Activated CD8-positive, alpha-beta memory T cell treated with anti-CD3 and anti-CD28 coated beads, Interleukin-2, amount 50 U/mL, for 48 hours (primary cell): ENCODE measurements at places on chromosomes 16 and 17.

DNA sequence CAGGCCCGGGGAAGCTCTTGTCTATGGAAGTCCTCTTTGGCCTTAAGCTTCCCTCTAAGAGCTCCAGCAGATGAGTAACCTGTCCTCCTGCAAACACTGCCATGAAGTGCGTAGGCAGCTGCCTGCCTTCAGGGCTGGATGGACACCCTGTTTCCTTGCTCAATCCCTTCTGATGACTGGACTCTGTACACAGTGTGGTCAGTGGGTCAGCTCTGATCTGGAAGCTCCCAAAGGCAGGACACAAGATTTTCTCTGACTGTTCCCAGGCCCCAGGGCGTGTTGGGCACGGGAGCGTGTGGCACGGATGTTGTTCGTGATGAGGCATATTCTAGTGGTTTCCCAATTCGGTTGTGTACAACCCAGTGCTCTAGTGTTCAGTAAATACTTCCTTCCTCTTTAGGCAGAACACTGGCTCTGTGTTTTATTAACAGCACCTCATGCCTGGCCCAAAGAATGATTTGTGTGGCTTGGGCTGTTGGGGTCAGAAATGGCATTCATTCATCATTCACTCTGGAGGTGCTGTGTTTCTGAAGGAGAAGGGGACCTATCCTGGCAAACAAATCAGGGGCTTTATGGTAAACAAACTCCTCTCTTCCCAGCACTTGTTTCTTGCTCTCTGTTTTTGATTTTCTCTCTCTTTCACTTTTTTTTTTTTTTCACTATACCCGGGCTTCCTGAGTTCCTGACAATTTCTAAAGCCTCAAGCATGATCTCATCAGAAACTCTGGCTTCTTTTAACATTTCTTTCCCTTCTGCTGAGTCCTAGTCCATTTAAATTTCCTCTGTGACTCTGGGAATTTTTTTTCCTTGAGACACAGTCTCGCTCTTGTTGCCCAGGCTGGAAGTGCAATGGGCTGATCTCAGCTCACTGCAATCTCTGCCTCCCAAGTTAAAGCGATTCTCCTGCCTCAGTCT, 12.0 kb upstream of the RNF157 start:
- DNase-seq: peak; percentile 68

- no peak for DNase-seq
Measured at GRCh38 chr16:25832291-25832690, 140.5 kb downstream of the HS3ST4 start.

GRCh38 chr16:675884-676564, 553 bp downstream of the RHBDL1 start:
- no peak for DNase-seq

- no peak for DNase-seq
Measured at GRCh38 chr17:75917917-75918445, 13.3 kb upstream of the MRPL38 start.

GRCh38 chr17:63930951-63931575, 1.1 kb downstream of the CD79B start:
- DNase-seq: peak; percentile 77

DNA sequence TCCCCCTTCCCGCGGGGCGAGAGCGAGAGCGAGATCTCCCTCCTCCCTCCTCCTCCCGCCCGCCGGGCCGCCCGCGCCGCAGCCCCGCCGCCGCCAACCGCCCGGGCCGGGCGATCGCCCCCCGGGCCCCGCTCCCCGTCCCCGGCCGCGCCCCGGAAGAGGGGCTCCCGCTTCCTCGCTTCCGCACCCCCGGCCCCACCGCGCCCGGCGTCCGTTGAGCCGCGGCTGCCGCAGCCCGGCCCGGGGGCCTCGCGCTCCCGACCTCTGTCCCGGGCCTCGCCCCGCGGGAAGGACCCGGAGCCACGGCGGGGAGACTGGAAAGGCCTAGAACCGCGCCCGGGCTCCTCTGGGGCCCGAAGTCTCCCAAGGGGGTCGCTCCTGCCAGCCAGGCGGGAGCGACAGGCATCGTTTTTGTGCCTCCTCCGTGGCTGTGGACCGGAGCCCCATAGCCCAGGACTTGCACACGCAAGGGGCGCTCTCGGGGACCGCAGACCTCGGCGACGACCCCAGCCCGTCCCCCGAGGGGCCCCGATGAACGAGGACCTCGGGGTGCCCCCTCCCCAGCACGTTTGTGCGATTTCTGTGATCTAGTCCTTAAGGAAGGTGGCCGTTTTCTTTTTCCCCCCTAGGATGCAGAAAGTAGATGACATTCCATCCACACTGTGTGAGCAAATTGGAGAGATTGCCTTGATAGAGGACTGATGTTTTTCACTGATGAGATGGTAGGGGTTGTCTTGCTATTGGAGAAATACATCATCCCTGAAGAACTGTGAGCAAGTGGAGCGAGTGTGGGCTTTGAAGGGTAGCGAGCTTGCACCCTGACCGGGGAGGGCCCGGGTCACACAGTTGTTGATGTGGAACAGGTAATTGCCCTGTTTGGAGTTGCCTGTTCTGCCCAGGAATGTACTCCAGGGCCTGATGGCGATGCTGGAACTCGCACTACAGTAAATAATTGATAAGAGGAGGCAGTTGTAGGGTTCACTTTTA, 611 bp downstream of the BANP start:
- no peak for DNase-seq

DNA sequence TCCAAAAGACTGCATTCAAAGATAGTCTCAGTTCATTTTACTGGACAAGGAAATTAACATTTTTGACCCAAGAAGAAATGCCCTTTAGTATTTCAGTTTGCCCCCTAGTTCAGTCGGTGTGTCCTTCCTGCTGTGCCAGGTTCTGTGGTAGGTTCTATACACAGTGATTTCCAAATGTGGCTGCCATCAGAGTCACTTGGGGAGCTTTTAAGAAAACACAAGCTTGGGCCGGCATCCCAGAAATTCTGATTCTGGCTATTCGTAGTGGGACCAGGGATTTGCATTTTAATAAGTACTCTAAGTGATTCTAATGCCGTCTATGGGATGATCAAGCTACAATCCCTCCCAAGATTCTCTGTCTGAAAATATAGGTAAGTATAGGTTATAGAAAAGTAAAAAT, 10.2 kb downstream of the RSPRY1 start:
- no peak for DNase-seq

DNA sequence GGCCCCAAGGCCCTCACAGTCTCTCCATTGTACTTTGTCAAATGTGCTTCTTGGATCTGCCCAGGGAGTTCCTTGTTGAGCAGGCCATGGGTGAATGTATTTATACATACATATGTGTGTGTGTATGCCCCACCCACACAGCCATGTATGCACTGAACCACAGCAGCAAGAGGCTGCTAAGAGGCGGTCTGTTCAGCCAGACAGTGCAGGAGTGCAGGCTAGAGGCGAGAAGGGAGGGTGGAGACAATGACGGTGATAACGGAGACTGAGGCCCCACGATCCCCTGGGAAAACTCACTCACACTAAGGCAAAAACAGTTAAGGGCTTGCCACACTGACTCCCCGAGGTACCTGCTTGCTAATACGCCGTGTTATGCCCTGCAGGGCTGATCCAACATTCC, 151.0 kb upstream of the CDC42EP4 start:
- no peak for DNase-seq

DNA sequence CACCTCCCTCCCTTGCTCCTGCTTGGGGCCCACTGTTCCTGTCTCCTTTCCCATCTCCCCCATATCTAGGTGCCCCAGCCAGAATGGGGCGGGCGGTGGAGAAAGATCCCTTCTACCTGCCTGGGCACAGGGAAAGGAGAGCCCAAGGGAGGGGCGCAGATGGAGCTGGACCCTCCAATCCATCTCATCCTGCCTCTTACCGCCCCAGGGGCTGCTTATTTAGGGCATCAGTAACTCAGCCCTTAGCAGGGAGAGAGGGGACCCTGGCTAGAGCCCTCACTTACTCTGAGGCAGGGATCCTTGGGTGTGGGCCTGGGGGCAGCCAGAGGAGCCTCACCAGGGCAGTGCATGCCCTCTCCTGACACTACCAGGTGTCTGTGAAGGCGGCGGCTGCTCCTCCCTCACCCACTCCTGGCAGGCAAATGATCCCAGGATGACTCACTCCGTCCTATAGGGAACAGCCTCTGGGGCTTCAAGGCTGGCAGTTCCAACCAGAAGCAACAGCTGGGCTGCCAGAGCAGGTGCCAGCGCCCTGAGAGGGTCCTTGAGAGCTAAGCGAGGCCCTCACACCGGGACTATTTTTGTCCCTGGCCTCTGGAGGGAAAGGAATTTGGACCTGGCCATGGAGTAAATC, 16.3 kb upstream of the BCAR1 start:
- no peak for DNase-seq

DNA sequence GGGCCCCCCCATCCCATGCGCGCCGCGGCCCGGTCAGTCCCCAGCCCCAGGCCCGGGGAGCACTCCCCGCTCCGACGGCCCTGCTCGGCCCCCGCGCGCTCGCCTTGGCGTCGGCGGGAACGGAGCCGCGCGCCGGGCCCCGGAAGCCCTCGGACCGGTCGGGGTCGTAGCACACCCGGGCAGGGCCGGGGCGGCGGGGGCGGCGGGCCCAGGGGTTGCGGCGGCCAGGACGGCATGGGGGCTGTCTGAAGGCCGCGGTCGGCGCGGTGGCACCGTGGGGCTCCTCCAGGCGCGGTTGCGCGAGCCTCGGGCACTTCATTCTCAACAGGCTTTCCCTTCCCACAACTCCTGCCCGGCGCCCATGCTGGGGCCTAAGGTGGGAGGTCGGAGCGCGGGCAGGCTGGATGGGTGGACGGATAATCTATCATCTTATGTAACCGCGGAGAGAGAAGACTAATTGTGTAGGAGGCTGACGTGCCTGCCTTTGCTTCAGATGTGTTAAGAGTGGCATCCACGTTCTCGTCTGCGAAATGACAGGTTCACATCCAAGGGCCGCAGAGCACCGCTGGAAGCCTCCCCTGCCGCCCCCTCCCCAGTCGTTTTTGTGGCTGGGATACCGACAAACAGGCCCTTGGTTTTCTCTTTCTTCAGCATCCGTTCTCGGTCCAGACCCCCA, 708 bp downstream of the BAIAP2 start:
- DNase-seq: peak; percentile 63

GRCh38 chr17:82213251-82214011, 789 bp upstream of the CCDC57 start:
- DNase-seq: peak; percentile 84

GRCh38 chr16:56681939-56682702, at the start of gene MT1X:
Gene MT1X (plus strand): TSS chr16:56682470. CDS start chr16:56682541, 71 bp downstream.
- DNase-seq: peak; percentile 95

DNA sequence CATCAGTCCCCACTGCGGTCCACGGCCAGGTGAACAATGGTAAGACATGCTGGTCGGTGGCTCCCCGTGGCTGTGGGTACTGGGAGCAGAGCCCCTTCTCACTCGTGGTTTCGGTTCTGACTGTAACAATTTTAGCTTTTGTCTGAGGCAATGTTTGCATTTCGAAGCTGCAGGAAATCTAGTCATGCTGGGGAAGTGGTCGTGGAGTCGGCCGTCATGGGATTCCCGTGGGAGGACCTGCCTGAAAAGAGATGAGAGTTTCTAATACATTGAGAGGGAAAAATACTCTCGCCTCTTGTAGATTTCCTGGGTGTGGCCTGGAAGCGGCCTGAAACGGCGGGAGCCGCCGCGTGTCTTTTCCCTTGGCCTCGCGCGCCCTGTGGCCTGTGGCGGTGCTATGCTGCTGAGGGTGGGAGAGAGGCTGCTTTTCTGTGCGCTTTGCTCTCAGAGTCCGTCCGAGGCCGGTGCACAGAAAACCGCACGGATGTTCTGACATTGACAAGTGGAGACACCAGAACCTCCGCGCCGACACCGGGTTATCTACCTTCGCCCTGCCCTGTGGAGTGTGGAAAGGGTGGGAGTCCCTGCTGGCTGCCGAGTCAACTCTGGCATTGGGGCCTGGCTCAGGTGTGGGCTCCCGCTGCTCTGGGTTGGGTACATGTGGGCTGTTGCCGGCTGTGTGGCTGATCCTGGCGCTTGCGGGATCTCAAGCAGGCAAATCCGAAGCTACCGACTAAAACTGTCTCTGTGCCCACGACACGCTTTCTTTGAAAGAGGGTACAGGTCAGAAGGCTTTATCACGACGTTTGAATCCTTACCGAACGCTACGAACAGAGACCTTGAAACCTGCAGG, 60.8 kb downstream of the WDR45B start:
- DNase-seq: no peak

GRCh38 chr16:13613165-13613564, 306.8 kb upstream of the ERCC4 start:
- DNase-seq: no peak

DNA sequence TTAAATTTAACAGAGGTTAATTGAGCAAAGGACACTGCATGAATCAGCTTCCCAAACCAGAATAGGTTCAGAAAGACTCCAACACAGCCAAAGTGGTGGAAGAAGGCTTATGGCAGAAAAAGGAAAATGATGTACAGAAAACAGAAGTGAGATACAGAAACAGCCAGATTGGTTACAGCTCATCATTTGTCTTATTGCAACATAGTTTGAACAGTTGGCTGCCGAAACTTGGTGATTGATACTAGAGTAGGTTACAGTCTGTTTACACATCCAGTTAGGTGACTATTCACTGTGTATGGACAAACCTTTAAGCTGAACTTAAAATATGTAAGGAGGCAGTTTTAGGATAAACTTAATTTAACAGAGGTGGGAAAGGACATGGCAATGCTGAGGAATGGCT, 18.3 kb downstream of the TMEM100 start:
- no peak for DNase-seq

GRCh38 chr16:72997141-72997542, 50.8 kb downstream of the ZFHX3 start:
- DNase-seq: no peak

- DNase-seq: peak; percentile 84
Measured at GRCh38 chr16:22297871-22298733, 893 bp downstream of the POLR3E start.

- no peak for DNase-seq
Measured at GRCh38 chr17:2427215-2427614, 26.4 kb upstream of the MNT start.

DNA sequence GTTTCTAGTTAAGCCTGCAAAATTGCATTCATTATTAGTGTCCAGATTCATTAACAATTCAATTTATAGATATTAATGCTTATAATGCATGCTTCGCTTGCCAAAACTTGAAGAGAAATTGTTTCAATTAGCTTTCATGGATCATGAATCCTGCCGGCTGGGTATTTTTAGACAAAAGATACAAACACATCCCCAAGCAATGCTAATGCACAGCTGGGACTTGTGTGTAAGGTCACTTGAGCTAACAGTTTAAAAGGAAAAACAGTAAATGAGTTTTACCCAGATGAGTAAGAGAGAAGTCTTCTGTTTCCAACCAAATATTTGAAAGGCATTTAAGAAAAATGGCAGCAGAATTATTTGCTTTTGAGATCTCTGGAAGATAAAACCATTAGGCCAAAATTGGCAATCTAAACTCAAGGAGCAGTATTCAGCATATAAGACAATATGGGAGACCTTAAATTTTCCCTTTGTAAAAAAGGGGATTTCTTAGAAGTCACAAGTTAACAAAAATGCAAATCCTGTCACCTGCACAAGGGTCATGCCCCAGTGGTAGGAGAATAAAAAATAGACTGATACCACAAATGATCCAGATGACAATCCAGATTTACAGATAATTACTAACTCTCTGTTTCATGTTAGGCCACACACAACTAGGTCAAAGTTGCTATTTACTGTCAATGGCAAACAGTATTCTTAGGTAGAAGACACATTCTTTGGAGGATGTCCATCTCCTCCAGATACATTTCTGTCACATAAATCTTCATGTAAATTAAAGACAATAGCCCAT, 418.4 kb upstream of the PMFBP1 start:
- DNase-seq: no peak

- DNase-seq: peak; percentile 79
Measured at GRCh38 chr17:79294459-79295071, 219.9 kb downstream of the ENGASE start.

GRCh38 chr16:51458356-51459140, 307.5 kb upstream of the SALL1 start:
- no peak for DNase-seq
